Natural killer cell (primary cell): ENCODE measurements at places on chromosomes 6 and 20. TPM values are rescaled to one million over a fixed set of nuclear protein-coding genes. Genes with fewer than 3 reads are reported as not detected.

ARMH2 gene
- total RNA-seq, result 0.68 TPM

CD40 gene
- total RNA-seq, result 9.1 TPM

COL12A1 gene
- 0.25 TPM for total RNA-seq

AIF1 gene
- total RNA-seq, result 17.9 TPM

EBF4 gene
- 17.1 TPM for total RNA-seq

PKIB gene
- total RNA-seq, result not detected

SASH1 gene
- 0.63 TPM for total RNA-seq

LY6G6F gene
- total RNA-seq, result 0.97 TPM

NR2E1 gene
- total RNA-seq, result not detected

PLCB4 gene
- not detected for total RNA-seq

SLC22A2 gene
- total RNA-seq, result not detected

MED20 gene
- 15.2 TPM for total RNA-seq

MARCKS gene
- 9.2 TPM for total RNA-seq

SPDEF gene
- 0.25 TPM for total RNA-seq

HNF4A gene
- not detected for total RNA-seq

GRCh38 chr20:24842918-24843715 is 106.0 kb upstream of the CST7 start:
- no peak for DNase-seq

GRCh38 chr20:36062799-36063198 is 91.7 kb upstream of the EPB41L1 start:
- DNase-seq, result no peak

DNA sequence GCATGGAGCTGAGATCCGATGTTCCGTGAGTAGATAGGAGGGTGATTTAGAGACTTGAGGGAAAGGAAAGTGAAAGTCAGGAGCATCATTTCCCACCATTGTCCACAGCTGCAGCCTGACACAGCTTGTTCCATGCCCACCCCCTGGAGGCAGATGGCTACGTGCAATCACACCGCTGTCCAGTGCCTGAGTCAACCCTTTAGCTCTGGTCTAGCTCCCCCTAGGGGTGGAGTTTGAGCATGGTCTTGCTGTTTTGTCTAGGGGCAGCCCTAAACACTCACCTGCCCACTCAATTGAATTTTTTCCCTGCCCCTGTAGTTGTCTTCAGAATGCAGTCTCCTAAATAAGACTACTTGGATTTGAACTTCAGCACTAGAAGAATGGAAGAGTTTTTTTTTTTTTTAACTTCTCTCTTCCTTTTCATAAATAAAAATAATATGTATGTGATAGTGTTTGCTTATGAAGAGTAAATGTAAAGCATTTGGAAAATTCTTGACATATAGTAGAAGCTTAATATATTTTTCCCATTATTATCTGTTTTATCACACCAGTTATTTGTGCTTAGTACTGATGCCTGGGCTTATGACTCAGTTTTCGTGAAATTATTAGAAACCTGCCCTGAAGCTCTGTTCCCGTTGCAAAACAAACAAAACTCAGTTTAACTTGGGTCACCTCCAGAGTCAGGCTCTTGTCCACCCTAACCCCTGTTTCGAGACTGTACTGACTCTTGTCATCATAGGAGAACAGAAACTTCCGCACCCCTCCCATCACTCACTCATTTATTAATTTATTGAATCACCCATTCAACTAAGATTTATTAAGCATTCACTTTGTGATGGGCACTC is 814.8 kb downstream of the MAFB start:
- no peak for DNase-seq

DNA sequence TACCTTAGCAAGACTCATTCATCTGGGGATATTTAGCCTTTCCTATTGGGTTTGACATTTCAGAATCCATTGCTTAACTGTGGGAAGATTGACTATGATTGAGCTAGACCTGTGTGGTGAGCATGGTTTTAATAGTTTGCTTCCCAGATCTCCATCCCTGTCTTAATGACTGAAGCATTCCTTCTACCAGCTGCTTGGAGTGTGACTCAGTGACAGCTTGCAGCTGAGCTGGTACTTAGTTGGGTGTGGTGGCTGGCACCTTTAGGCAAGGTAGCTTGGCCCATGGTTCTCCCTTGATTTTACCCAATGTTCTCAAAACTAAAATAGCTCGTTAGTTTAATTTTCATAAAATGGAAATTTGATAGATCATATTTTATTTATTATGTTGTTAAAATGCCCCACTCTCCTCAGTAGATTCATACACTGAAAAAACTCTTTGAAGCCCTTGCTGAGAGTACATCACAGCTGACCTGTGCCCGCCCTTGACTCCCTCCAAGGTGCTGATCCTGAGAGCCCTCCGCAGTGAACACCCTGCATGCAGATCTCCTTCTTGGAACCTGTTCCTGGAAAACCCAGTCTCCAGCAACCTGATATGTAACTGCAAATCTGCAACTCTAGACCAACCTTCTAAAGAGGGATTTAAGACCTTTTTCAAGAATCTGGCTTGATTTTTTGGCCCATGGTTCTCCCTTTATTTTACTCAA is 19.1 kb downstream of the DOK5 start:
- DNase-seq, result no peak

DNA sequence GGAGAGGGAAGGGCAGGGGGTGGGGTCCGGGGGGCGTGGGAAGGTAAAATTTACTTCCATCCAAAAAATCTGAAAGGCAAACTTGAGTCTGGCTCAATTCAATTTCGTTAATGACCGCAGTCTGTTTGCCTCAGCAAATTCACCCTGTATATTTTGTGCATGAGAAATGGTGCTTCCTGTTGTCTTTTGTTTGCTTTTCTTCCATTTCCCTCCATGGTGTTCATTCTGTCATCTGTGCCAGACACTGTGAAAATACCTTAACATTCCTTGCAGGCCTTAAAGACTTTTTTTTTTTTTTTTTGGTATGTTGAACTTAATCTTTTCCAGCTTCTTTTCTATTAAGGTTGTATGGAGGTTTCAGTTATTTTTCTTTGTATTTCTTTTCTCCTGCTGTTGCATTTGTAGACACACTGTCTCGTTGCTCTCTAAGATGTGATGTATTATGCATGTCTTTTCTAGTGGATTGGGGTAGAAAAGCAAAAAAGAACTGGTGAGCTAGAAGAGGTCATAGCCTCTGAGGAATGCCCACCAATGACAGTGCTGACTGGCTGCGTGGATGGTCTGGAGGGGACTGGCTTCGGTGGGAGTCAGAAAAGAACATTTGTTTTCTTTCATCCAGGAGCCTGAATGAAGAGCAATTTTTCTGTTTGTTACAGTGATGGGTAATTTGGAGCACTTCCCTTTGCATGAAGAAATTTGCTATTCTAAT is 585.0 kb upstream of the MAP3K7 start:
- DNase-seq, result no peak

DNA sequence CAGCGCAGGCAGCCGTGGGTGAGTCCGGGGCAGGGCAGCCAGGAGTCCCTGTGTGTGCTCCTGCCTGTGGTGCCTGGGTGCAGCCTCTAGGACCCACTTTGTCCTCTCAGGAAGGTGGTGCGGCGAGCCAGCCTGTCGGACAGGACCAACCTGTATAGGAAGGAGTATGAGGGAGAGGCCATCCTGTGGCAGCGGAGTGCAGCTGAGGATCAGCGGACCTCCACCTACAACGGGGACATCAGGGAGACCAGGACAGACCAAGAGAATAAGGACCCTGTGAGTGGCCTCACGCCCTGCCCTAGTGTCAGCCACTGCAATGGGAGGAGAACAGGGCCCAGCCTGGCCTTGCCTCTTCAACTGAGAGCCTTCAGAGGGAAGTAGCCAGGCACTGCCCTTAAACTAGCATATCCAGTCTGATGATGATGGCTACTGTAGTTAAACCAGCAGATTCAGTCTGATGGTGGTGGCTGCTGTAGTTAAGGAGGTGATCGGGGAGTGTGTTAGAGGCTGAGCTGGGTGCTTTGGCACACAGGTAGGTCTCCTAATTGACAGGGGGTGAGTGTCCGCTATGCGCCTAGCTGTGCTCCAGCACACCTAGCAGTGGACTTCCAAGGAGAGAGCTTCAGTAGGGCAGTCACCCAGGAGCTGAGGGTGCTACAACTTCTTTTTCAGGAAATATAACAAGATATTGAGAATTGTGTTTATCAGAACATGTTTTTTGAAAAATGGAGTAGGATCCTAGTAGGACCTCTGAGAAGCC is 18.1 kb upstream of the FAM83D start:
- DNase-seq, result no peak

DNA sequence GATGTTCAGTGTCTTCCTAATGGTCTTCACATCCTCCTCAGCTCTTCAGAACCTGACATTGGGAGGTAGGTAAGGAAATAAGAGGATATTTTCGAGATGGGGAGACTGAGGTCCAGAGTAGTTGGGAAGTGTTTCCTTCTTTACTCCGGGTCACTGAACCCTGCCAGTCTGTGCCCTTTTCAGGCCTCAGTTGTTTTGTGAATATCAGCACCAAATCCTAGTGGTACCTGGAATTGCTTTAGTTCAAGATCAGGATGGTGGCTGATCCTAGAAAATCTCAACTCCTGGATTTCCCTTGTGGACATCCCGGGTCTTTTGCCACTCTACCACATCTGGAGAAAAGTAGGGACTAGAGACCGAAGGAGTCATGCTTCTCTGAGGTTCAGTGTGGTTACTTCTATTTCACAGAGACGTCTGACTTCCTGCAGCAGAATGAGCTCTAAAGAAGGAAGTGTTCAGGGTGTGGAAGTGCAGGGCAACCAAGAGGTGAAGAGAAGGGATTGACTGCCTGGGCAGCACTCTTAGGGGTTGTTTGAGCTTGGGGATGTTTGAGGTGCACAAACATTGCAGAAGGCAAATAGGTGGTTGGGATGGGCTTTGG is 995 bp downstream of the STK4 start:
- peak; percentile 43 for DNase-seq

- no peak for DNase-seq
Observed at GRCh38 chr20:7629880-7630279, 310.4 kb downstream of the HAO1 start.

DNA sequence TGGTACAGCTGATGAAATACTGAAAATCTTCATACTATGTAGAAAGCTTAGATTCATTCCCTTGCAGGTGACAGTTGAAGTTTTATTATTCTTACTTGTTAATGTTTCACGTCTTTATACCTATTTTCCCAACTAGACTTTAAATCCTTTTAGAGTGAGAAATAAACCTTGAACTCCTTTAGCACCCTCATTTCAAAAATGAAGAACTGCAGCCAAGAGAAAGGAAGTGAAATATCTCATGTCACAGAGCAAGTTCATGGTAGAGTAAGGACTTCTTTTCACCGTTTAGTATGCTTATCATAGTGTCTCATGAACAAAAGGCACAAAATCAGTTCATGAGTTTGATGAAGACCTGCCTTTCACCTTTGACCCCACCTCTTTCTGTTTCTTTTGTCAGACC is 38.5 kb downstream of the ORC3 start:
- DNase-seq, result no peak

DNA sequence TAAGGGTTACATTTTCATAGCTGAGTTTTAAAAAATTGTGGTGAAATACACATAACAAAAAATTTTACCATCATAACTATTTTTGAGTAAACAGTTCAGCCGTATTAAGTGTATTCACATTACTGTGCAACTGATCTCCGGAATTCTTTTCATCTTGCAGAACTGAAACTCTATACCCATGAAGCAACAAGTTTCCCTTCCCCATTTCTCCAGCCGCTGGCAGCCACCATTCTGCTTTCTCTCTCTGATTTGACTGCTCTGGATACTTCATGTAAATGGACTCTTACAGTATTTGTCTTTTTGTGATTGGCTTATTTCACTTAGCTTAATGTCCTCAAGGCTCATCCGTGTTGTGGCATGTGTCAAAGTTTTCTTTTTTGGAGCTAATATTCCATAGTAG is 341.6 kb downstream of the QKI start:
- no peak for DNase-seq

DNA sequence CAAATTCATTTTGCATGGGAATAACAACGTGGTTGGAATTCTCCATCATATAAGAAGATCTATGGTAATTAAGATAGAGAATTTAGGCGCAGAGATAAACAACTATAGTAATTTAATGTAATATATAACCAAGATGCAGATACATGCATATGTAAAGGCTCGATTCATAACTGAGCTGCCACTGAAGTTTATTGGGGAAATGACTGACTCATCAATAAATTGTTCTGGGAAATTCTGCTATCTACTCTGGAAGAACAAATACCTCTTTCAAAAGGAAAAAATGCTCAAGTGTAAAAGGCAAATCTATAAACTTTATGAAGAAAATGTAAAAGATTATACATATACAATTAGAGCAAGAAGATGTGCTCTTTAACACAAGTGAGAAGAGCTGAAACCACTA is 596.4 kb downstream of the MMUT start:
- no peak for DNase-seq

DNA sequence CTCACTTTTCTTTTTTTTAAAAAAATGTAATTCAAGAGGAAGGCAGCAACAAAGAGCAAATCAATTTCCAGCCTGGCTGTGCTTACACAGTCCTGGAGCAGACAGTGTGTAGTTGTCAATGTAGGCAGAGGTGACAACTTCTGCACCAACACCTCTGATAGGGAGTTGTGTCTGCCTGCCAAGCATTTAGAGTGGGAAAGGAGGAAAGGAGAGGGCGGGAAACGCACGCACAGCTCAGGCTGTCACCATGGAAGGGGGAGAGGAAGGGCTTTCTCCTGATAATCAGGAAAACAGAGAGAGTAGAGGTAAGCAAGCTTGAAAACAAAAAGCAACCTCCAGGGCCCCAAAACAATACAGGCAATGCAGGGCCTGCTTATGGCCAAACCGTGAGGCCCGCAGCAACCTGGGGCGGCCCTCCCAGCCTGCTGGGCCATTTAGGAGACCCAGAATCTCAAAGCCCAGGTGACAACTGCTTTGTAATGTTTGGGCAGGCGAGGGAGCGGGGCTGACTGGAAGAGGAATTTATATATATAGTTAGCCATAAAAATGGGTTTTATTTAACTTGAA is 41.5 kb upstream of the GFOD1 start:
- DNase-seq, result no peak

DNA sequence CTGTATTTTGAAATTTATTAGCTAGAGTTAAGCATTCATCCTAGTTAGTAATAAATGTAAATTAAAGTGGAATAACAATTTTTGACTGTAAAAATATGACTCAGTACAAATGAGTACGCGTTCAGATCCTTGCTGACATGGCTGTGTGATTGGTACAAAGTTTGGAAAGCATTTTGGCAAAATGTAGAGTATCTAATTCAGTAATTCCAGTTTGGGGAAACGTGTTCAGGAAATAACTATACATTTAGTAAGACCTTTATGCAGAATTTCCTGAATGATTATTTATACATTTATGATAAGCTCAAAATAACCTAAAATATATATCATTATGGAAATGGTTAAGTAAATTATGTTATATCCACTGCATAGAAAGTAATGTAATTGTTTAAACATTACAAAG is 8.0 kb downstream of the VTA1 start:
- DNase-seq, result no peak

DNA sequence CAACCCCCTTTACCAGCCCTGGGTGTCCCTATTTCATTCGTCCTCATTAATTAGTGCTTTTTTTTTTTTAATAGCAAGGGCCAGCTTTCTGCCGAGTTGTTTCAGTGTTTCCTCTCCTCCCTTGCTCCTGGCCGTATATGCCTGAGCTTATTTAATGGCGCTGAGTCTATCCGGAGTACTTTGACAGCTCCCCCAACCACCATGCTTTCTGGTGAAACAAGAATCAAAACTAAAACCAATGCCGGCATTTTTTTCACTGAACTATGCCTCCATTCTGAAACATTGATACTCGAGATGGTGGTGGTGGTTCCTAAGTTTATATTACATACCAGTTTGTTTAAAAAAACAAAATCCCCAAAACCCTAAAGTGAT is 1.2 kb downstream of the DCBLD1 start:
- peak; percentile 48 for DNase-seq

- DNase-seq, result no peak
Observed at GRCh38 chr6:3415082-3415453, 41.8 kb downstream of the SLC22A23 start.

GRCh38 chr6:68473433-68474210 is 161.5 kb upstream of the ADGRB3 start:
- DNase-seq, result no peak
